Kidney (tissue), 22 donors: ENCODE measurements at places on chromosomes 7 and 10.
A peak's percentile ranks its signal among the peaks of the same experiment; 100 is the strongest.

DNA sequence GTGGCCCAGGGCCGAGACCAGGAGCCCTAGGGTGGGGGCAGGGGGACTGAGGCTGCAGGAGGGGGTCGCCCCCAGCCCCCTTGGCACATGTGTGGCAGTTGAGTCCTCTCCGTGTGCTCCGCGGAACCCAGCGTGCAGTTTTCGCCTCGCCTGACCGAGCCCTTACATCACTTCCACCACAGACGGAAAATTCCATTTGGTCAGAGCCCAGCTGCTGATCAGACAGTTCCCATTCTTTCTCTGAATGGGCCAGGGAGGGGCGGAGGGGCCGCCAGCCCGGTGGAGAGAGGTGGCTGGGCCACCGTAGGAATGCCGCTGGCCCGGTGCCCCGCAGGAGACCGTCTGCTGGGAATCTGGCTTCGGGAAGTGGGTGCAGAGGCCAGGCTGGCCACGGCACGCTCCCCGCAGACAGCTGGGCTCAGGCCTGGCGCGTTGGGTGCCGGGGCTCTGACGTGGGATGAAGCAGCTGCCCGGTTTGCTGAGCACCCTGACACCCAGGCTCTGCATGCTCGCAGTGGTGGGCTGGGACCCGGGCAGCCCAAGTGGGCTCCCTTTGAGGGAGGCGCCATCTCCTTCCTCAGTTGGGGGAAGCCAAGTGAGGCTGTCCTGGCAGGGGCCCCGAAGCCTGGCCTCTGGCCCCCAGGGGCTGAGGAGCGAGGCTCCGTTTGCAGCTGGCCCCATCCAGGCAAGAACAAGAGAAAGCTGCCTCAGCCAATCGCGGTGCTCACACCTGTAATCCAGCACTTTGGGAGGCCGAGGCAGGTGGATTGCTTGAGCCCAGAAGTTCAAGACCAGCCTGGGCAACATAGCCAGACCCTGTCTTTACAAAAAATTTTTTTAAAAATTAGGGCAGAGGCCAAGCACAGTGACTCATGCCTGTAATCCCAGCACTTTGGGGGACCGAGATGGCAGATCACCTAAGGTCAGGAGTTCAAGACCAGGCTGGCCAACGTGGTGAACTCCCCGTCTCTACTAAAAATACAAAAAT, 9.9 kb downstream of the TTYH3 start:
- DNase-seq: peak; percentile 96

- DNase-seq: no peak
Measured at GRCh38 chr10:69413221-69413865, 3.4 kb downstream of the TACR2 start.

- no peak for DNase-seq
Measured at GRCh38 chr7:142964502-142965246, 2.5 kb upstream of the KEL start.

DNA sequence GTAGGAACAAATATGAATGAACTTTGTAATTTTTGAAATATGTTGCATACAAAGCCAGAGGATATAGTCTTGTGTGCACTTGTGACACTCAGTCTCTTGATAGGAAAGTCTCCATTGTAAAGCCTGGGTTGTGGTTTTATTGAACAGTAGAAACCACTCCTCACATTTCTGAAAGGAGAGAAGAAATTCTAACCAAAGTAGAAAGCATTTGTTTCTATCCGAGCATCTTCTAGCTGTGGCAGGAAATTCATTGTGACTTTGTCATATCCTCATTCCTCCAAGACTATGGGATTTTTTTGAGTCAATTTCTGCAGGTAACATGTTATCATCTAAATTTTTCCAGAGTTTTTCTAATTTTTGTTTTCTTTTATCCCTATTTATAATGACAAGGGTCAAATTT, 55.5 kb upstream of the NCF1 start:
- no peak for DNase-seq

DNA sequence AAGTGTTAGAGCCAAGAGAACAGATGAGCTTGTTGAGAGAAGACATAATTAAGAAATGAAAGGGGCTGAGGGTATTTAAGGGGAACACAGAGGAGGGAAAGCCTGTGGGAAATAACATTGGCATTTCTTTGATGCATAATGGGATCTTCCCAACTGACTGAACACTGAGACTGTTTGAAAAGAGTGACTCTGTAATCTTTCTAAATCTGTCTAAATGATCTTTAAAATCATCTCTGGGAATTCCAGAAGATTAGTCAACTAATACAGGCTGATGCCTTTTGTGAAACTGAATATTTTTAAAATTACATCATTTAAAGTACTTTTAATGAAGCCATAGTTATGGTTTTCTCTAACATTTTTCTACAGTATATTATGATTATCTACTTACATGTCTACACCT, 17.4 kb upstream of the SLC35G1 start:
- DNase-seq: no peak

GRCh38 chr10:88110822-88111221, 247.4 kb downstream of the PTEN start:
- no peak for DNase-seq

DNA sequence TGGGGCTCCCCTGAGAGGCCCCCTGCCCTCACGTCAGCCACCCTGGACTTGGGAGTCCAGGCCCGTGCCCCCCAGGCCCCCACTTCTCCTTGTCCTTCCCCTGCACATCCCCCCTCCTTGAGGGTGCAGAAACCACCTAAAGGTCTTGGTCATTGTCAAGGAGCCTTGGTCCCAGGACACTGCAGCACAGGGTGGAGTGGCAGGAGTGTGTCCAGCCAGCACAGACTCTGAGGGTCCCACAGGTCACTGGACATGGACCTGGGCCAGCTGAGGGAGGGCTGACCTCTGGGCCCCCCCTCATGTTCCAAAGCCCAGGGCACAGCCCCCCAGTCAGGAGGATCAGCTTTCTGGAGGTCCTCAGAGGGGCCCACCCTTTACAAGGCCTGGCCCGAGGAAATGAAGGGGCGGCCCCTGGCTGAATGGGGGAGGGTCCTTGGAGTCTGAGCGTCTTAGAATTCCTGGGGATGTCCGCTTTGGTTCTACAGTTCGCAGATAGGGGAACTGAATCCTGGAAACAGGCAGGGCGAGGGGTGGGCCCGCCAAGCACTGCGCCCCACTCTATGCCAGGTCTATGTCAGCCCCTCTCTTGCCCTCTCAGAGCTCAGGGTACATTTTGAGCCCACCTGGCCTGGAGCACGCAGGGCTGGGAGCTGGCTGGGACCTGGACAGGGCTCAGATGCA, 54.0 kb downstream of the PWWP2B start:
- no peak for DNase-seq

- no peak for DNase-seq
Measured at GRCh38 chr10:623014-623413, 66.5 kb downstream of the DIP2C start.

DNA sequence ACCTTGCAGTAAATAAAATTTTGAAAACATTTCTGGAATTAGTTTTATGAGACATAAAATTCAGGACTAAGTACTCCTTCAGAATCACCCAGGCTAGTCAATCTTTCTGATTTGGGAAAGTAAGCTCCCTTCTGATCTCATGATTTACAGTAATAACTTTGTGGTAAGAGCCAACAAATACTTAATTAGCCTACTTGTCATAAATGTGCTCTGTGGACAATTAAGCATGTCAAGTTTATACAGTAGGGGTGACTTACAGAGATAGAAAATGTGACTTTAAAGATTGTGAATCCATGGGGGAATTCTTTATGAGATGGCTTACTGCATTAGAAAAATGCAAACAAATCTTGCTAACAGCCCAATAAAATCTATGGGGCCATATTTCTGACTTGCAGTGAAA, 616.9 kb upstream of the GHITM start:
- no peak for DNase-seq

DNA sequence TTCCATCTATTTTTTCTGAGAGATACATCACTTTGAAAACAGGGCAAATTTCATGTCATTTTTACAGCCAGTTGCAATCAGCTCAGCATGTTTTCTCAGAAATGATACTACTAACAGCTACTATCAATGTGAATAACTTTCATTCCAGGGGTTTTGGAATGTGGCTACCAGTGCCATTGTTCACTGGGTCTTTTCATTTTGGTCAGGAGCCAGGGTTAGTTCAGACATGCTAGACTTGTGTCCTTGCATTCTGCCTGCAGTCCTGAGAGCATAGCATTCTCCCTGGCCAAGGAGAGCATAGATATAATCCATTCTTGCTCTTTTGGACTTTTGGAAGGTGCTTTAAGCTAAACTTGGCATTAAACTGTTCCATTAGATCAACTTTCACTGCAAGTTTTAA, 160.9 kb upstream of the NEBL start:
- no peak for DNase-seq

GRCh38 chr10:2030046-2030445, 292.7 kb upstream of the ADARB2 start:
- no peak for DNase-seq

DNA sequence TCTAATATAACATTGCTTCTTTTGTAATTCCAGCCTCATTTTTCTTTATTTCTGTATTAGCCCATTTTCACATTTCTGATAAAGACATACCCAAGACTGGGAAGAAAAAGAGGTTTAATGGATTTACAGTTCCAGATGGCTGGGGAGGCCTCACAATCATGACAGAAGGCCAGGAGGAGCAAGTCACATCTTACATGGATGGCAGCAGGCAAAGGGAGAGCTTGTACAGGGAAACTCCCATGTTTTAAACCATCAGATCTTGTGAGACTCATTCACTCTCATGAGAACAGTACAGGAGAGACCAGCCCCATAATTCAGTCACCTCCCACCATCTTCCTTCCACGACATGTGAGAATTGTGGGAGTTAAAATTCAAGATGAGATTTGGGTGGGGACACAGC, 510.3 kb downstream of the CNTNAP2 start:
- DNase-seq: no peak

DNA sequence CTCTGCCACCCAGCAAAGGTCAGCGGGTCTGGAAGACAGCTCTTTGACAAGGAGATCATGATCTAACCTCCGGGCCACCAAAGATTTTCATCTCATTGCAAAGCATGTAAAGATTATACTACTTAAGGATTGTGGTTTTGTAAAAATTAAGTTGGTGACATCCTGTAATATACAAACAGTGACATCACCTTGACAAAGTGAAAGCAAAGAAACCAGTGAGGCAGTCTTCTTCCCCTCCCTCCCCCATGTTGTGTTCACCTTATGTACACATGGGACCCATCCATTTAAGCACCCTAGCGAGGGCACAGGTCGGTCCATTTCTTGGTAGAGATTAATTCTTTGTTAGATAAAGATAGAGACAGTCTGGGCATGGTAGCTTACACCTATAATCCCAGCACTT, 3.9 kb downstream of the MDH2 start:
- no peak for DNase-seq

- DNase-seq: no peak
Measured at GRCh38 chr10:59891349-59891748, 15.0 kb downstream of the CCDC6 start.

DNA sequence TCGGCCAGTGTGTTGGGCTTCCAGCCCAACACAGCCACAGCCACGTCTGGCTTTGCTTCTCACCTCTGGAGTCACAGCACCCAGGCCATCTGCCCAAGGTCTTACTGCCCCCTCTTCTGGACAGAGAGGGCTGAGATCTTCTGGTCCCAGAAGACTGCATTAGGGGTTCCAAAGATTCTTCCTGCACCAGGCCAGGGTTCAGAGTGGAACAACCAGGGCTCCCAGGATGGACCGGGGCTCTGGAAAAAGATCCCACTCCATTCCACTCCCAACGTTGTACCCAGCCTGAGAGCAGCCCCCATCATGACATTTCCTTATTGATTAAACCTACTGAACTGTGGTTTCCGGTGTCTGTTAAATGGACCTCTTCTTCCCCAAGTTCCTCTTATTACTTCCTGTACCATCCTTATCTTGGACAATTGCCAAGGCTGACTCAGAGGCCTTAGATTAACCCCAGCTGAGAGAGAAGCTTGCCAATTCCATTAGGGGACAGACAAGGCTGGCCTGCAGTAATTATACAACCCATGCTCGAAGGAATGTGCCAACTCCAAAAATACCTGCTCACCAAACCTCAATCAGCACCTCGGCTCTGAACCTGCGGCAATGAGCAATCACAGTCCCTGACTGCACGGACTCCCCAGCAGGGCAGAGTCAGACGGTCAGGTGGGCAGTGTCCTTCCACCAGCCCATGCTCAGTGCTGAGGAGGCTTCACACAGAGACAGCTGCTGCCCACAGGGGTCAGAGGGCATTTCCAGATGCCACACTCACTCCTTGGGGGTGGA, 47.9 kb upstream of the NPFFR1 start:
- DNase-seq: peak; percentile 53

- DNase-seq: peak; percentile 56
Measured at GRCh38 chr7:77247206-77247850, 47.7 kb upstream of the FGL2 start.

DNA sequence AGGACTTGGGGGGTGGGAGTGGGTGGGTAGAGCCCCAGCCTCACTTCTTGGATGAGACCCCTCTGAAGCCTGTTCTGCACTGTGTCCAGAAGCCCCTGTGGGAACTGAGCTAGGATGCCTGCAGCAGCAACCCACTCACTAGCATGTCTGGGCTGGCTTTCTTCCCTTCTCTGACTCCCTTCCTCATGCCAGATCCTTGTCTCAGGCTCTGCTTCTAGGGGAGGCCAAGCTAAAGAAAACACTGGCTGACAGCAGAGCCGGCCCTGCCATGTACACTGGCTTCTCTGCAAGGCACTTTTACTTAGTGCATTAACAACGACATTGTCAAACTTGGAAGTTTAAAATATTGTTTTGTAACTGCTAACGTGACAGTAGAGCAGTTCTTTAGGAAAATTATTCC, 50.2 kb downstream of the ARHGAP22 start:
- DNase-seq: no peak

DNA sequence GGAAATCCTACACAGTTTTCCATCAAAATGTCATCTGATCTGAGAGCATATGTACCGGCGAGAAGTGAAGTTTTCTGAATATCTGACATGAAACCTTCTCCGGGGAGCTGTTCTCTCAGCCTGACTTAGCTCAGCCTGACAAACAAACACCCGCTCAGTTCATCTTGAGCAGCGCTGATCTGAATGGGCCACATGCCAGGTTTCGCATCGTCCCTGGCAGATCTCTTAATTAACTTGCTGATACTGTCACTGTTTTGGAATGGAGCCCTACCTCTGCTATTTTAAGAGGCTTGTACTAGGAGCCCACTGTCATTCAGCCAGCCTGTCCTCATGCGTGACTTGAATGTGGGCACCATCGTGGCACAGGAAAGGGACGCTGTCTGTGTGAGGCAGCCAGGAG, 109.2 kb downstream of the STRA8 start:
- DNase-seq: no peak

DNA sequence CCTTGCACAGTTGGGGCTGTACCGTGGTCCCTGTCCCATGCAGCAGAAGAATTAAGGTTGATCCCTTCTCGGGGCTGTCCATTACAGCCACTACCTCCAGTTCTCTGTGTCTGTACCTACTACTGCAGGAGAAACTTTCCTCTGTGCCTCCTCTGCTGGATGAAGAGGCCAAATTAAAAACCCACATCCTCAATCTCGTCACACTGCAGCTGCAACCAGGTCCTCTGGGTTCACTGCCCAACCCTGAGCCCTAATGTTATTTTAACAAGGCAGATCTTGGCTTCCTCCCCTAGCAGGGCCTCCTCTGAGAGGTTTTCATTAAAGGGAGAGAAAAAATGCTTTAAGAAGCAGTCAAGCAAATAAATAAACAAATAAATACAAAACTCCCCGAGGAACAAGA, 66.6 kb downstream of the PLXNA4 start:
- peak; percentile 50 for DNase-seq
